Esophagus squamous epithelium (tissue), 5 donors: ENCODE measurements at places on chromosomes 3 and 15.

DNA sequence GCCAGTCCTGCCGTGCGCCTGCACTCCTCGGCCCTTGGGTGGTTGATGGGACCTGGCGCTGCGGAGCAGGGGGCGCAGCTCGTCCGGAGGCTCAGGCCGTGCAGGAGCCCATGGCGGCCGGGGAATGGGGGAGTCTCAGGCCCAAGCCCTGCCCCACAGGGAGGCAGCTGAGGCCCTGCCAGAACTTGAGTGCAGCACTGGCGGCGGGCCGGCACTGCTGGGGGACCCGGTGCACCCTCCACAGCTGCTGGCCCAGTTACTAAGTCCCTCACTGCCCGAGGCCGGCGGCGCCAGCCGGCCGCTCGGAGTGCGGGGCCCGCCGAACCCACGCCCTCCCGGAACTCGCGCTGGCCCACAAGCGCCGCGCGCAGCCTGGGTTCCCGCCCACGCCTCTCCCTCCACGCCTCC is 190.9 kb upstream of the MME start:
- no peaks in the 10 kb centered on the region for H3K4me1 ChIP-seq
- H3K36me3 ChIP-seq: no peaks in the 10 kb centered on the region
- no peak overlapping the region for H3K27ac ChIP-seq
- no peaks in the 10 kb centered on the region for H3K27me3 ChIP-seq
- no peak overlapping the region for H3K4me3 ChIP-seq

GRCh38 chr3:72690629-72691028 is 157.6 kb downstream of the SHQ1 start:
- no peaks in the 10 kb centered on the region for H3K36me3 ChIP-seq
- H3K4me1 ChIP-seq: no peaks in the 10 kb centered on the region
- no peak overlapping the region for H3K4me3 ChIP-seq
- DNase-seq: no peak
- H3K27ac ChIP-seq: no peak overlapping the region
- H3K27me3 ChIP-seq: no peaks in the 10 kb centered on the region

DNA sequence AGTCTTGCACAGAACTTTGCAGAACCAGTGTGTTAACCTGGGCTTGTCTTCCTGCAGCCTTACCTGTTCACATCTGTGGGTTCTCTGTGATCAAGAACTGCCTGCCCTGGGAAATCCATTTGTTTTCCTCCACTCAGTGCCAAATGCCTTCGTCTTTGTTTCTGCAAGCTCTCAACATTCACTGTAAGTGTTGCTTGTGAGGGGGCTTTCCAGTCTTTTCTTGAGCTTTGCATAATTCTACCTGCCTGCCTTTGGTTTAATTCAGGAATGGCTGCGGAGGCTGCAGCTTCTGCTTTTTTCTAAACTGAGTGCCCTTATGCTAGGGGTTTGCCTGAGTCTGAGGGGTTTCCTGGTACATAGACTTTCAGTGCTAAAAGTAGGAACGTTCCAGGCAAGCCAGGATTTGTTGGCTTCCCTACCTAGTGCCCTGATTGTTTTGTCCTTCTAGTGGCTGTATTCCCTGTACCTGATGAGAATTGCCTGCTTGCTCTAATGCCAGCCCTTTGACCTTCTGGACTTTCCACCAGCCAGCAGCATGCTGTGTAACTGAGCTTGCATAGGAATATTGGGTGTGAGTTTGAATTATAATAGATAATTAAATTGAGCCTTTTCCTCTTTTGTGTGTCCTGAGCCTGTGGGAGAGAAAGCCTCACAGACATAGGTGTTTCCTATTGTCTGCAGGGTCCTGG is 96.6 kb upstream of the CLSTN2 start:
- no peak overlapping the region for H3K4me3 ChIP-seq
- no peaks in the 10 kb centered on the region for H3K27me3 ChIP-seq
- no peak for DNase-seq
- H3K27ac ChIP-seq: no peak overlapping the region
- H3K4me1 ChIP-seq: no peaks in the 10 kb centered on the region
- H3K36me3 ChIP-seq: no peaks in the 10 kb centered on the region

DNA sequence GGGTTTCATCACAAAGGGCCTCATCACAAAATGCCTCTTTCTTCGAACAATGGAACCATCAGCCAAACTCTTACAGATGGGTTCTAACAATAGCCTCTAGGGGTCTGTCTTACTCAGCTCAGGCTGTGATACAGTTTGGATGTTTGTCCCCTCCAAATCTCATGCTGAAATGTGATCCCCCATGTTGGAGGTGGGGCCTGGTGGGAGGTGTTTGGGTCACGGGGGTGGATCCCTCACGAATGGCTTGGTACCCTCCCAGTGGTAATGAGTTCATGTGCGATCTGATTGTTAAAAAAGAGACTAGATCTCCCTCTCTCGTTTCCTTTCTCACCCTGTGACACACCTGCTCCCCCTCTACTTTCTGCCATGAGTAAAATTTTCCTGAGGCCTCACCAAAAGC is 47.9 kb upstream of the LIPC start:
- no peak overlapping the region for H3K27ac ChIP-seq
- no peak for DNase-seq
- H3K36me3 ChIP-seq: no peaks in the 10 kb centered on the region
- H3K4me1 ChIP-seq: no peaks in the 10 kb centered on the region

GRCh38 chr3:34725774-34726173 is 913.6 kb upstream of the ARPP21 start:
- no peak for DNase-seq
- no peaks in the 10 kb centered on the region for H3K27me3 ChIP-seq
- no peak overlapping the region for H3K27ac ChIP-seq
- no peaks in the 10 kb centered on the region for H3K36me3 ChIP-seq
- H3K4me3 ChIP-seq: no peak overlapping the region

DNA sequence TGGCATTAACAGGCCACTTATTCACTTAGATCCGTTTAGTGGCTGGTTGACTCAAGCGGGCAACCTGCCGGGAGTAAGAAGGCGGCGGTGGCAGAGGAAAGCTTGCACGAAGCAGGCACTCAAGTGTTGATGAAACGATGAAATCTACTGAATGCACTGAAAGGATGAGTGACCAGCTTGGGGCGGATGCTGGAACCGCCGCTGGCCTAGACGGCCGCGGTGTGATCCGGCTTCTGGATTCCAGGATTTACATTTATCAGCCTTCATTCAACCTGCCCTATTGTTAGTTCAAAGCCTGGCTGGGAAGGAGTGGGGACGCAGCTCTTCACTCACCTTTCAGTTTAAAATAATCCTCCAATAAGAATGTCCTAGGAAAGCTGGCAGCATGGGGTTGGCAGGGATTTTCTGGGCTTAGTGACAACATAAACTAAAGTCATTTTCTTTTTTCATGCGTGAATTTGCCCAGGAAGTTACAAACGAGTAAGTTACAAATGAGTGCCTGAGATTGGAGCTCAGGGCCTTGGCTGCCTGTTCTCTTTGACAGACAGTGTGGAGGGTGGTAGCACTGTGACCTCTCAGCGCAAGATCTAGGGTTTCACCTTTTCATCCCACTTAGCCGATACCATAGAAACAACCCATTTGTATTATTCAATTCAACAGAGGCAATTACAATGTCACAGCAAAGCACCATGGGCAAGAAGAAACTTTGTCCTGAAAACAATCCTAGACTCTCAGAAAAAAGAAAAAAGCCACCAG is 1.1 kb upstream of the PLCH1 start:
- no peak for DNase-seq

DNA sequence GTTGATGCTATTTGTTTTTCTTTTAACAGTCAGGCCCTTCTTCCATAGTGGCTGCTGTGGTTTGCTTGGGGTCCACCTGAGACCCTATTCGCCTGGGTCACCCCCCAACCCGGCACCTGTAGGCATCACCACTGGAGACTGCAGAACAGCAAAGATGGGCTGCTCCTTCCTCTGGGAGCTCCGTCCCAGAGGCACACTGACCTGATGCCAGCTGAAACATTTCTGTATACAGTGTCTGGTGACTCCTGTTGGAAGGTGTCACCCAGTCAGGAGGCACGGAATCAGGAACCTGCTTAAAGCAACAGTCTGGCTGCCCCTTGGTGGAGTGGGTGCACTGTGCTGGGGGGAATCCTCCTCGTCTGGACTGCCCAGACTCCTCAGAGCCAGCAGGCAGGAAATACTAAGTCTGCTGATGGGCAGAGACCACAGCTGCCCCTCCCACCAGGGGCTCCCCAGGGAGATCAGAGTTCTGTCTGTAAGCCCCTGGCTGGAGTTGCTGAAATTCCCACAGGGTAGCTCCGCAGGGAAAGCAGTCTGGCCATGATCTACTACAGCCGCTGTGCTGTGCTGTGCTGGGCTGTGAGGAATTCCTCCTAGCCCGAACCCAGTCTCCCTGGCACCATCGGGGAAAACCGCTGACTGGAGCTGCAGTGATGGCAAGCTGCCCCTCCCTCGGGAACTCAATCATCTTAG is 248.2 kb downstream of the TBC1D5 start:
- no peaks in the 10 kb centered on the region for H3K36me3 ChIP-seq
- H3K4me1 ChIP-seq: no peaks in the 10 kb centered on the region
- H3K27me3 ChIP-seq: no peaks in the 10 kb centered on the region
- H3K4me3 ChIP-seq: no peak overlapping the region

DNA sequence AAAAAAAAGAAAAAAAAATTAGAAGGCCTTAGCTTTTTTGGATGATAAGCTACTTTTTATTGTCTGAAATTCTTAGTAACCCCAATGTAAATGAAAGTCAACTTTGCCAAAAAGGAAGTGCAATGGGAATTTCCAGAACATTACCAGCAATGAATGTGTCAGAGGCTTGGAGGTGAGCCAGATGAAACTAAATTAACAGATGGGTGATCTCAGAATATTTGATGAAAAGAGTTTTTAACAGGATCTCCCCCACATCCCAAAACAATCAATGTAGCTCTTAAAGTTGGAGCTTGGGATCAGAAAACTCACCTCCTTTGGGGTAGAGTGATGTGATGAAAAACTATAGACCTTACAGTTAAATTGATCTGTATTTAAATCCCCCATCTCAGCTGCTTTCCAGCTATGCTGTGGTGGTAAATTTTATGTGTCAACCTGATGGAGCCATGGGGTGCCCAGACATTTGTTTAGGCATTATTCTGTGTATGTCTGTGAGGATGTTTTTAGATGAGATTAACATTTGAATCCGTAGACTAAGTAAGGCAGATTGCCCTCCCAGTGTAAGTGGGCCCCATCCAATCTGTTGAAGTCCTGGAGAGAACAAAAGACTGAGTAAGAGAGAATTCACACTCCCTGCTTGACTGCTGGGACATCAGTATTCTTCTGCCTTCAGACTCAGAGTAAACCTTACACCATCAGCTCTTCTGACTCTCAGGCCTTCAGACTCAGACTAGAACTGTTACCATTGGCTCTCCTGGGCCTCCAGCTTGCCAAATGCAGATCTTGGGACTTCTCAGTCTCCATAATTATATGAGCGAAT is 84.3 kb upstream of the TNFSF10 start:
- H3K36me3 ChIP-seq: no peaks in the 10 kb centered on the region
- no peaks in the 10 kb centered on the region for H3K4me1 ChIP-seq
- no peaks in the 10 kb centered on the region for H3K27me3 ChIP-seq
- no peak for DNase-seq
- H3K4me3 ChIP-seq: no peak overlapping the region

DNA sequence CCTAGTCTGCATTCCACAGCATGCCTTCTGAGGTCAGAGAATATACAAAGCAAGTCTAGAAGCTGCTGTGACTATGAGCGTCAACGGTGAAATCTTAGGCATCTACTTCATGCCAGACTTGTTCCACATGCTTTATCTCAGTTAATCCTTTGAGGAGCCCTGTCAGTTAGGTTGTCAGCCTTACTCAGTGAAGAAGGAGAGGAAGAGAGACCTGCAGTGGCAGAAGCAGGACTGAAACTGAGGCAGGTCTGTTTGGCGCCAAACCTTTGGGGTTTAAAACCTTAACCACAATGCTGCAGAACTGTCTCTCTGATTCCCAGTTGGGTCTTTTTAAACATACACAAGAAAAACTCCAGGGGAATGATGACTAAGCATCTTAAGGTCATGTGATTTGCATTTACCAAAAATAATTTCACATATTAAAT is 139.0 kb upstream of the LIPC start:
- peaks cover 19% of the 10 kb centered on the region for H3K4me1 ChIP-seq
- H3K4me3 ChIP-seq: no peak overlapping the region
- H3K36me3 ChIP-seq: no peaks in the 10 kb centered on the region
- DNase-seq: no peak
- no peaks in the 10 kb centered on the region for H3K27me3 ChIP-seq
